ENCODE measurements at places on chromosomes 3 and 15.

DNA sequence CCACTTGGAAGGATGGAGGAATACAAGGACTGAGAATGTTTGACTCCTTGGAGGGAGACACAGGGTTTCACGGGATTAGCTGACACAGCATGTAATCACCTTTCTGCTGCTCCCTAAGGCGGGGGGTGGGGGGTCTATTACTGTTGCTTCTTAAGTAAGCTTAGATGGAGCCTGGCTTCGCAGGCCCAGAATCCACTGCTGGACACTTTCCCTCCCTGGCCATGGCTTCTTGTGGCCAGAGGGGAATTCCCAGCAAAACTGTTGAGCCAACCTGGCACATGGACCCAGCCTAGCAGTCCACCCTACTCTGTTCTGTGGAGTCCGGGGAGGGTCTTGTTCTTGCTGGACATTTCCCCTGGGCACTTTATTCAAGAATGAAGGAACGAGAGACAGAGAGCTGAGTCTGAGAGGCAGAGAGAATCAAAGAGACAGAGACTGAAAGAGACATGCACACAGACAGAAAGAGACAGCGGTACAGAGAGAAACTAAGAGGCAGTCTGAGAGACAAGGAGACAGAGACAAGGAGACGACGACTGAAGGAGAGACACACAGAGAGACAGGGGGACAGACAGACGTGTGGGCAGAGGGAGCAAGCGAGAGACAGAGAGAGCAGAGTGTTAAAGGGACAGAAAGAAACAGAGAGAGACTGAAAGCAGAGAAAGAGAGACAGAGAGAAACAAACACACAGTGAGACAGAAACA lies 55.6 kb upstream of the DLG1 start:
- DNase-seq, result no peak

DNA sequence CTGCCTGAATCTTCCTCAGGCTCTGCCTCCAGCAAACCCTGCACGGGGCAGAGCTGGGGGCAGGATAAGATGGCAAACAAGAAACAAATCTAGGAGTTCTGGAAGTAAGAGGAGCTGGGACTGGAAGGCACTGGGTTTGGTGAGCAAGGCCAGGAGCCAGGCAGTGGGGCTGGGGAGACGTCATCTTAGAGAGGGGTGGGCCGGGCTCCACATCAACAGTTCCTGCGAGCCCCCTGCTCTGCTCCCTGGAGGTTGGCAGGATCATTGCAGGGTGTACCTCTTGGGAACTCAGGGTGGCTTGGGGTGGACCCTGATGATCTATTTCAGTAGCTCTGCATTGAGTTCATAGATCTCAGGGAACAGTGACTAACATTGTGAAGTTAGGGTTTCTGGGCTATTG lies 87.3 kb upstream of the PRR23E start:
- DNase-seq, result no peak

GRCh38 chr3:50264383-50264963 lies 4.5 kb upstream of the SEMA3B start:
- peak; percentile 90 for DNase-seq

DNA sequence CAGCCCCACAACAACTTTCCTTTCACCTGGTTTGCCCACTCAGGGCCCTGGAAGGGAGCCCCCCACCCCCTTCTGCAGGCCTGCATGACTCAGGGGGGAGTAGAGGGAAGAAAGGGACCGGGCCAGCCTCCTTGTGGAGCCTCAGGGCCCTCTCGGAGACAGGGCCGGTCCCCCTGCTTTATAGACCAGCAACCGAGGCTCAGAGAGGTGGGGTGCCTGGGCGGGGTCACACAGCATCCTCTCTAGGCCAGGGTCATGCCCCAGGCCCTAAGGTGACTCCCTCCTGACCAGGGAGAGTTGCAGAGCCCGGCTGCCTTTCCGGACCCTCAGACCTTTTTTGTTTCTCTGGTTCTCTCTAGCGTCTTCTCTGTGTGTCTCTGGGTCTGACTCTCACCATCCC lies 211.3 kb downstream of the TBC1D2B start:
- DNase-seq, result no peak

DNA sequence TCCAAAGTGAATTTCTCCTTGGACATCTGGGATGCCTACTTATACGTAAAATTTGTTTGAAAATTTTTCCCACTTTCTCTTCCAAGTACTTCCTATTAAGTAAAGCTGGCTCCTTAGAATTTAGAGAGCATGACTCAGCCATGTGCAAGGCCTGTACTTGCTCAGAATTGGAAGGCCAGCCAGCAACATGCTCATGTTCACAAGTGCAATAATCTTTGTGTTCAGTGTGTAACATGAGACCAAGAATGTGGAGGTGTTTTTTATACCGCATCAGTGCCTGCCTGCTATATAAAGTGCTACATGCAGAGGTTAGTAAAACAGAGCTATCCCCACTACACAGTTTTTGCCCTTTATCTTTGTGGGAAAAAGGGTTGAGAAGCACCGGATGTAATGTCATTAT lies 151.9 kb upstream of the FEZF2 start:
- DNase-seq, result no peak

GRCh38 chr3:6580808-6581207 lies 280.1 kb upstream of the GRM7 start:
- no peak for DNase-seq

GRCh38 chr3:157088601-157089454 lies 71.1 kb downstream of the CCNL1 start:
- peak; percentile 97 for DNase-seq

- no peak for DNase-seq
These were observed 2.7 kb downstream of the TYRO3 start for GRCh38 chr15:41561777-41562145.

DNA sequence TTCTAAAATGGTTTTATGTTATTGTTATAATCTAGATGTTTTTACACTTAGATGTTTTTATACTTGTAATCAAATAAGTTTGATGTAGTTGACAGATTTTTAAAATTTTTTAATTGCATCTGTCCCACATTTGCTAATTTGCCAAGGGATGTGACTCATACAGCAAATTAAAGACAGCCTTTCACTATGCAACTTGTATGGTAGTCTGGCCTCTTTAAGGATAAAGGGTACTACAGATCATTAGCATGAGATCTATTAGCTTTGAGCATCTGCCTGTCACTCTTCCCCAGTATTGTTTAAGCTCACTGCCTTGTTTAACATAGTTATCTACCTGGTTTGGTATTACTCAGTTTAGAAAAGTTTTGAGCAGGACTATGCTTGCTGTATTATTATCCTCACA lies 83.0 kb downstream of the NPTN start:
- DNase-seq, result no peak

DNA sequence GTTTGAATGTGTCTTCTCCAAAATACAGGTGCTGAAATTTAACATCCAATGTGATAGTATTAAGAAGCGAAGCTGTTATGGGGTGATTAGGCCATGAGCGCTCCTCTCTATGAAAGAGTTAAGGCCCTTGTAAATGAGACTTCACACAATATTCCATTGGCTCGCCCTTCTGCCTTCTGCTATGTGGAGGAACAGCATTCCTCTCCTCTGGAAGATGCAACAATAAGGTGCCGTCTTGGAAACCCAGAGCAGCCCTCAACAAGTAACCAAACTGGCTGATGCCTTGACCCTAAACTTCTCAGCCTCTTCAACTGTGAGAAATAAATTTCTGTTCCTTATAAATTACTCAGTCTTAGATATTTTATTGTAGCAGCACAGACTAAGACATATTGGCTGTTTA lies 874.6 kb downstream of the ROBO1 start:
- DNase-seq, result peak; percentile 64

DNA sequence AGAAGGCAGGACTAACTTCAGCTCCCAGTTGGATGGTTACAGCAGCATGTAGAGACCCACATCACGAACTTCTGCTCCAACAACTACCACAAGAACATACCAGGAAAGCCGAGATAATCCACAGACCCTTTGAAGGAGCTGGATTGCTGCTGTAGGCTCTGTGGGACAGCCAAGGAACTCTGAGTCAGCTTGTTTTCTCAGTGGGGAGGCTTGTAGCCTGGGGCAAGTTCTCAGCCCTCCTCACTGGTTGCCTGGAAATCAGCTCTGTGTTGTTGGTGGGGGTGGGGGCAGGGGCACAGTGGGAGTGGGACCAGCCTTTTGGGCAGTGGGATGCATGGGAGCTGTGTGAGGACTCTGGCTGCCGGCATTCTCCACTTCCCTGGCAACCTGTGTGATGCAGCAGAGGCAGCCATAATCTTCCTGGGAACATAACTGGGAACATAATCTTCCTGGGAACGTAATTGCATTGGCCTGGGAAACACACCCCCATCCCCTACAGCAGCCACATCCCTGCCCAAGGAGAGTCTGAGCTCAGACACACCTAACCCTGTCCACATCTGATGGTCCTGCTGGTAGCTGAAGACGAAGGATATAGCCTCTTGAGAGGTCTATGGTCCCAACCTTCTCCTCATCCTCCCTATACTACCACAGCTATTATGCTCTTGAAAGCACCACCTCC lies 153.1 kb downstream of the PEAK1 start:
- DNase-seq, result no peak

DNA sequence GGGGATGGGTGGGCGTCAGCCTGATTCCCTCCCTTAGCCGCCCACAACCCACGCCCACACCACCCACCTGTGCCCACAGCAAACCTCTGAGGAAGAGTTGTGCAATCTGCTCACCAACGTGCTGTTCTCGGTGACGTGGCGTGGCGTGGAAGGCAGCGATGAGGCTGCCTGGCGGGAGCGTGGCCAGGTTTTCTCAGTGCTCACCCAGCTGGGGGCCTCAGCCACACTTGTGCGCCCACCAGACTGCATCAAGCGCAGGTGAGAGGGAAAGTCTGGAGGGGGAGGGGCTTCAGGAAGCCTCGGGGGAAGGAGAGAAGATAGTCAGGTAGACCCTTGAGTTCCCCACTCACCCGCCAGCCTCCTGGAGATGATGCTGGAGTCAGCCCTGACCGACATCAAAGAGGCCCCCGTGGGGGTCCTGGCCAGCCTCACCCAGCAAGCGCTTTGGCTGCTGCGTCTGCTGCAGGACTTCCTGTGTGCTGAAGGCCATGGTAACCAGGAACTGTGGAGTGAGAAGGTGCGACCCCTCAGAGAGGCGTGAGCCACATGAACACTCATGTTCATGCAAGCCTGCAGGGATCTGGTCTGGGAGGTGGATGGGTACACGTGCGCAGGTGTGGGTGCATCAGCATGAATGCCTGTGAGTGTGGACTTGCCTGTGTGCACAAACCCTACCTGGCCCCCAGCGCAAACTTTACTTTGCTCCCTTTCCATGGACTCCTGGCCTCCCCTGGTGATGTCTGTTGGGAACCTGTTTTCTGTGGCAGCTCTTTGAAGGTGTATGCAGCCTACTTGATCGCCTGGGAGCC lies 21.7 kb downstream of the NBEAL2 start:
- DNase-seq, result no peak

GRCh38 chr3:150105886-150106612 lies 135.4 kb upstream of the PFN2 start:
- DNase-seq, result no peak

GRCh38 chr3:110293660-110294059 lies 778.0 kb upstream of the NECTIN3 start:
- no peak for DNase-seq

GRCh38 chr15:98671060-98672008 lies 23.0 kb downstream of the IGF1R start:
- DNase-seq, result no peak

DNA sequence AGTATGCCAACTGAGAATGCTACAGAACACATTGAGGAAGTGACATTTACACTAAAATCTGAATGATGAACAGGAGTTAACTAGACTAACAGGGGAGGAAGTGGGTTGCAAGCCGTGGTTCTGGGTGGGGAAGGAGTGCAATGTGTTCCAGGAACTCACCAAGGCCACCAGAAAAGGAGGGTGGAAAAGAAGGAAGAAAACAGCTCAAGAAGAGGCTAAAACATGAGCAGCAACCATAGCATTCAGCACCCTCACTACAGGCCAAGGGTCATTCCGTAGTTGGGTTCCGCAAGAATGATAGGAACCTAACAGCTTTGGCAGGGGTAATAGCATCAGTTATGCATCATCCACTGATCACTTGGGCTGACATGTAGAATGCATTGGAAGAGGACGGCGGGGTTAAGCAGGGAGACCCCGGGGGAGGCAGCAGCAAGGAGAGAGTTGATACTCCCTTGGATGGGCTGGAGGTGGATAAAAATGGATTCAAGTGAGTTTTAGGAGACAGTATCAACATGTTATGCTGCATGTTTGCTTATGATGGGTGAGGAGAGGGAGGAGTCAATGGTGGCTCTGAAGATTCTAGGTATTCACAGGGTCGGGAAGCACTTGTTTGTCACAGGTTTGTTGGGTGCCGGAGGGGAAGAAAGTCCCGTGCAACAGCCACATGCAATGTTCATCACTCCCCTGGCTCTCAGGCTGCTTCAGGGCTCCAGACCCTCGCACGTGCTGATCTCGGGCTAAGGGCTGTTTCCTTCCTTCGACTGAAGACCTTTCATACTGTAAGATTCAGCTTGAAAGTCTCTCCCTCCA lies 53.2 kb downstream of the LIPC start:
- DNase-seq, result no peak

DNA sequence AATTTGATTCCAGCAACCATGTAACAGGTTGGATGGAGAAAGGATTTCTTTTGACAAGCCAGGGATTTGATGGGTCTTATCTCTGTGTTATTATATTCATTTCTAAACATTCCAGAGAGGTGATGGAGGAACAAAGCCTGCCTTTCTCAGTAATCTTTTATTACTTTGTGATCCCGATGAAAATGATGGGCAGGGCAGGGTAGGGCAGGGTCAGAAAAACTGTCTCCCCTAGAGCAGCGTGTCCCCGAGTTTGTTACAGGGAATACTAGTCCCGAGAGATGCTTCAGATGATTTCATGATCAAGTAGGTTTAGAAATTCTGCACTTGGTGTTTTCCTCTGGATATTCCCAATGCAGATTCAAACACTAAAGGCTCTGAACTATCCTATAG lies 111.8 kb upstream of the RGMA start:
- DNase-seq, result no peak

- DNase-seq, result no peak
These were observed 836.8 kb upstream of the NECTIN3 start for GRCh38 chr3:110234831-110235230.

- DNase-seq, result no peak
These were observed 145.9 kb upstream of the MBNL1 start for GRCh38 chr3:152122851-152123250.

DNA sequence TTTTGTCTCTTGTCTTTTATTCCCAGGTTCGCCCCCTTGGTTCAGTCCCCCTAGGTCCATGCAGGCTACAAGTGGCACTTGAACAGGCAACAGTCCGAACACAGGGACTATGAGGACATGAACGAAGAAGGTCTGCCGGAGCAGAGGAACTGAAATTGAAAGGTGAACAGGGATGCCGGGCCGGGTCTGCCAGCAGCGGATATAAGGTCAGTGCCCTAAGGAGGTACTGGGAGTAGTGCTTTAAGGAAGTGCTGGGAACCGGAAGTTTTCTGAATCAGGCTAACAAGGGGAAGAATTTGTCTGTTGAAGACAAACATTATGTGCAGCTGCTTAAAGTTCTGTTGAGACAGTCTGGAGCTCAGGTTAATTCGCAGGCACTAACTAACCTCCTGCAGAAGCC lies 46.8 kb downstream of the LSM3 start:
- no peak for DNase-seq

DNA sequence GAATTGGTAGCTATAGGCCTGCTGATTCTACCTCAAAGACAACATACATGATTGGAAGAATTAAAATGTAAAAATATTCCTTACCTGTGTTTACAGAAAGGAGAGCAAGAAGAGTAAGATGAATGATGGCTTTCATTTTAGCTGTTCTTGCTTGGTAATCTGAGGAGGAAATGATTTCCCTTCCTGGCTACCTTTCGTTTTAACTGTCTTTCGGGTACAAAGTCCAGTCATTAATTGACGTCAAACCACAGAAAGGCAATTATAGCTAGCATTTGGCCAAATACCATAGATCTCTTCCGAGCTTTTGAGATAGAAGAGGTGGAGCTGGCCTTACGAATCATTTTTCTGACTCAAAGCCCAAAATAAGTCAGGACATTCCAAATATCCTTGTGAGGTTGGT lies at the start of gene MUC13:
MUC13 (minus strand) TSS at position 175 of the 400 bp plus-strand sequence; CDS start at position 136, 39 bp downstream.
- DNase-seq, result no peak

GRCh38 chr3:54079730-54080325 lies 42.5 kb upstream of the CACNA2D3 start:
- no peak for DNase-seq
